Stimulated activated CD8-positive, alpha-beta memory T cell treated with anti-CD3 and anti-CD28 coated beads, Interleukin-15, amount 100 ng/mL, for 1 hour (primary cell): ENCODE measurements at places on chromosomes 7 and 10.

- no peak for DNase-seq
These were observed 12.5 kb downstream of the DENND10 start for GRCh38 chr10:119116326-119116951.

DNA sequence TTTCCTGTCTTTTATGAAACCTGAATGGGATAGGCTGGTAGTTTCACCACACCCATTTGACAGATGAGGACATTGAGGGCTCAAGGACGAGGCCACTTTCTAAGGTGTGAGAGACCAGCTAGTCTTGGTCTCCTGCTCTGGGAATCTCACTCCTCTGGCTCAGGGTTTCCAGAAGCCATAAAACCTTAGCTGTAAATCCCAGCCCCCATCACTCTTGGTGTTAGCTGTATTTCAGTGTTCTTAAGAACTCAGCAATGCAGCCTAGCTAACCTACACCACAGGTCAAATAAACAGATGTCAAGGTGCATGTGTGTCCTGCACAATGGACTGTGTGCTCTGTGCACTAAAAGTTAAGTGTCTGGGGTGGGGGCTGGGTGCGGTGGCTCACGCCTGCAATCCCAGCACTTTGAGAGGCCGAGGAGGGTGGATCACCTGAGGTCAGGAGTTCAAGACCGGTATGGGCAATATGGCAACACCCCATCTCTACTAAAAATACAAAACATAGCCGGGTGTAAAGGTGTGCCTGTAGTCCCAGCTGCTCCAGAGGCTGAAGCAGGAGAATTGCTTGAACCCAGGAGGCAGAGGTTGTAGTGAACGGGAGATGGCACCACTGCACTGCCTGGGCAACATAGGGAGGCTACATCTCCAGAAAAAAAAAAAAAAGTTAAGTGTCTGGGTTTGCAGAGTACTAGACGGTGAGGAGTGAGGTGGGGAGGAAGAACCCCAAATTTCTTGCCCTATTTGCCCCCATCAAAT lies 567 bp upstream of the EPO start:
- DNase-seq: no peak

DNA sequence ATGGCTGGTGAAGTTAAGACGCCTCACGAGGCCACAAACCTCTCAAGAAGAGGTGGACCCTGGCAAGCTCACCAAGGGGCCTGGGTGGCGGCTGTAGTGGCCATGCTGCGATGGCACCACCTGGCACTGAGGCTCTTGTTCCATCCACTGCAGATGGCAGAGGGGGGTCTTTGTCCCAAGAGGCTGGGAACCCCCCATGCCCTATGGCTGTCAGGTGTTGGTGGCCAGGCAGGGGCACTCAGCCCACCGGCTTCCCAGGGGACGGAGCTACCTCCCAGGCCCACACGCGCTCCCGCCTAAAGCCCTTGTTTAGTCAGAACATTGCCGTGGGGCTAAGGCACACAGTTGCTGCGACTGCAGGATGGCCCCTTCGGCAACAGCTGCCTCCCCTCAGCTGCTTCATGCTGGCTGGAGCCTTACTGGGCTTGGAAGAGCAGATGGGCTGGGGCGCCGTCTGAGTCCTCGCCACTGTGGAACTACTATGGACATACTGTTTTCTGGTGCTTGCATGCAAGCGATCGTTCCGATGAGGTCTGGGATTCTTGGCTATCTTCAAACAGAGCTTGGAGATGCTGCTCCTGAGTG lies 46.8 kb downstream of the DPYSL4 start:
- DNase-seq: no peak

DNA sequence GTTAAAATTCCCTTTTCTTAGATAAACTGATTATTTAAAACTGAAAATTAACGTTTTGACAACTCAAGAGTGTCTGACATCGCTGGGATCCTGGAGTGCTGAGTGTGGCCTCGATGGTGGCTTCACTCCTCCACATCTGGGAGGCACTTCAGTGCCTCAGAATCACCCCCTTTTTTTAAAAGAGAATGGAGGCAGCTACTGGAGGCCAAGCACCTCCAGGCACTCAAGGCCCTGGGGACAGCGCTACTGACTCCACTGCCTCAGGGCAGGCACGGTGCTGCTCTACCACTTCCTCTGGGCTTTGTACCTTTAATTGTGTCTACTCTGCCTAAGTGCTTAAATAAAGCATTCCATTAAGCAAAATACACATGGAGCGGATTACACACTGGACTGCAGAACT lies 27.2 kb upstream of the NCAPG2 start:
- DNase-seq: no peak

DNA sequence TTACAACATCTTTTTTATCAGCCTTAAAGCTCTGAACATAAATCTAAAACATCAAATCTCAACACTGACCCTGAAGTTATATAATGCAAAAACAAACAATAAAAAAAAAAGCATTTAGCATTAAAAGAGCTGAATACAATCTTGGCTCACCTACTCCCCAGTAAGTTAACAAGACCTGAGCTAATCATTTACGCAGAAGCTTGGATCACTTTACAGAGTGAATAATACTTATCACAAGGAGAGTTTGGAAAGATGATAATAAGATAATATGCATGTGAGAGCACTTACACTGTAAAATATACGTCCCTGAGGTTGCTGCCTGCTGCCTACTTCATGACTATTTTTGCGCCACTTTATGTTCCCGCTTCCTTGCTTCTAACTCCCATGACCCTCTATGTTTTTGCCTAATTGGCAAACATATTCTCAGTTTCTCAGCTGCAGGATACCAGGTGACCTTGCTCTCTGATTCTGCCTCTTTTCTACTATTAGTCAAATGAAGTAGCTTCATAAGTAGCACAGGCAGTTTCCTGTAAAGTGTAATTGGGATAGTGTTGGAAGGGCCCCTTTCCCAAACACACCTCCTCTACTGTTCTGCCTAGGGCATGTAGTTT lies 333.6 kb downstream of the LRRTM3 start:
- no peak for DNase-seq

- no peak for DNase-seq
These were observed 228.6 kb downstream of the FGFR2 start for GRCh38 chr10:121369616-121370015.

GRCh38 chr10:96712662-96713271 lies 7.5 kb downstream of the PIK3AP1 start:
- DNase-seq: no peak

DNA sequence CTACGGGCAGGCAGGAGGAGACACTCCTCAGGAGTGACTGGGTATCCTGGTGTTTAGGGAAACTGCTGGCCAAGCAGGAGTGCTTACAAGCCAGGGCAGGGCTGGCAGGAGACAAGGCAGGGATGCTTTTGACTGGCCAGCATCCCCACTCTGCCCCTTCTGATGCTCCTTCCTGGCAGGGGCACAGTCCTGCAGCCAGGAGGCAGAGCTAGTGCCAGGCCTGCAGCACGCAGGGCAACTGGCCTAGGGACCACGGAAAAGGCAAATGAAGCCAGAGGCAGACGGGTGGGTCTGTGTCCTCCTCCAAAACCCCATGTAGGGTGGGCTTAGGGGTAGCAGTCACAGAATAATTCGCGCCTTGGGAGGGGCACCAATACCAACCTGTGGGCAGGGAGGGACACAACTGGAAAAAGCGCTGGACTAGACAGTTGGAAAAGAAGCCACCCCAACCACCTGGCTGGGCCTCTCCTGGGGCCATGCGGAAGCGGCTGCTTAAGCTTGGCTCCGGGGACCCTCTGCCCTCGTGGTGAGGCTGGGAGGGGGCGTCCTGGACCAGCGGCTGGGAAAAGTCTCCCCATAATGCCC lies 4.8 kb downstream of the IMPDH1 start:
- no peak for DNase-seq

GRCh38 chr7:2260820-2261219 lies 18.8 kb downstream of the NUDT1 start:
- no peak for DNase-seq

GRCh38 chr10:75238182-75239095 lies 2.7 kb upstream of the COMTD1 start:
- no peak for DNase-seq

DNA sequence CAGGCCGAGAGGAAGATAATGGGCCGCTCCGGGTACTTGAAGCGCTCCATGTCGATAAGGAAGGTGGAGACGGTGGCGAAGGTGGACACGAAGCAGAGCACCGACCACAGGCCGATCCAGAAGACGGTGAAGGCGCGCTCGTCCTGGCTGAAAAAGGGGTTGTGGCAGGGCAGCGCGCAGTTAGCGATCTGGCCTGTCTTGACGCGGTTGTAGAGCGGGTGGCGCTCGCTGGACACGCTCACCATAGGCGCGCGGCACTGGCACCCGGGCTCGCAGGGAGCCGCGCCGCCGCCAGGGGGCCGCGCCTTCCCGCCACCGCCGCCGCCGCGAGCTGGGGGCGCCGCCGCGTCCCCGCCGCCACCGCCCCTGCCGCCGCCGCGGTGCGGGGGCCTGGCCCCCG lies 1.6 kb downstream of the FZD8 start:
- no peak for DNase-seq

DNA sequence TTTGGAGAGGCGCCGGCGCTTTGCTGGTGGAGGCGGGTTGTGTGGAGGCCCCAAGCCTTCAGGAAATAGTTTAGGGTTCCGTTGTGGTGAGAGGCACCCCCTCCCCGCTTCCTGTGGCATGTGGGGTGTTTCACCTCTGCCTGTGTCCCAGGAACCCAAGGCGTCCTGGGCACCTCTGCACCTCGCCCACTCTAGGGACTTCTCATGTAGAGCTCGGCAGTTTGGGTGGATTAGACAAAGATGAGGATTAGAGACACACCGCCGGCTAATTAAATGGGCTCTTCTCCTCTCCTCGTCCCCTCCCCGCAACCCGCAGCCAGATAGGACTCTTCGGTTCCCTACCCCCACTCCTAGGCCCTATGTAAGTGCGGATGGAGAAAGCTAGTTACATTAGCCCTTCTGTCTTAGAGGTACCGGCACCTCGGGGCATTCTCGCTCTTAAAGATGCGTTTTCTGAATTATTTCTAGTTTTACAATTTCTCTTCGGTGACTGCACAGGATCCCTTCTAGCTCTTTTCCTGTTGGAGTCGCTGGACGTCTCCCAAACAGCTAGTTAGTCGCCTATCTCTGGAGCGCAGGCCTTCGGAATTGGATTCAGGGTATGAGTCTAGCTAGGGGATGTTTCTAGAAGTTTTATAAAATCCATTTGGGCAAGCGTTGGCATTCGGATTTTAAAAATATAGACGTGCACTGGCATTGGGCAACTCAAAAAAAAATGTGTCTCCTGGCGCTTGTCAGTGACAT lies 7.8 kb downstream of the PTF1A start:
- no peak for DNase-seq

DNA sequence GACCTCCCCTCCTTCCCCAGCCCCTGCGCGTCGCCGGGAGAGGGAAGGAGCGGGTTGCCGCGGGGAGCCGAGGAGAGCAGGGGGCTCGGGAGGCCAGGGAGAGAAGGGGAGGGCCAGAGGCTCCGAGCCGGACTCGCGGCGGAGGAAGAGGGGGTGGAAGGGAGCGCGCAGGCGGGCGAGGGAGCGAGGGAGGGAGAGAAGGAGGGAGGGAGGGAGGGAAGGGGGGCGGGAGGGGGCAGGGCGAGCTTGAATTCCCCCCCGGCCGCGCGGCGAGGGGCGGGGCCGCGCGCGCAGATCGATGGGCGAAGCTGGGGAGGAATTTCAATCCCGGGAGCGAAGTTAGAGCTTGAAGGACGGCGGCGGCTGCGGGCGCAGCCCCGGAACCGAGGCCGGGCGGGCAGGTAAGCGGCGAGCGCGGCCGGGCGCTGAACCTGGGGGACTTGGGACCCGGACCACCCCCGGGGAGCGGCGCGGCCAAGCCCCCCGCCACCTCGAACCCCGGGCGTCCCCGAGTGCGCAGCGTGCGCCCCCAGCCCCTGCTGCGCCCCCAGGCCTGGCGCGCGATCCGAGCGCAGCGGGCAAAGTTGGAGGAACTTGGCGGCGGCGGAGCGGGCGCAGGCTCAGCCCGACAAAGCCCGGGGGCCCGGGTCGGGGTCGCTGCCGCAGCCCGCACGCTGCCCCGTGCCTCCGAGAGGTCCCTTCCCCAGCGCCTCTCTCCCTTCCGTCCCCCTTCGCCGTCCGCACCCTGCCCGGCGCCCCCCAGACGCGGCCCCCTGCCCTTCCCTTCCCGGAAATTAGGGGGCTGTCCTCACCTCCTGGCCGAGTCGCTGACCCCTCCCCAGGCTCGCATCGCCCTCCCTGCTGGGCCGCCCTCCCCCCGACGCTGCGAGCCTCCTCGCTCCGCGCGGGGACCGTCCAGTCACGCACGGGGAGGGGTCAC lies at the start of gene ELFN1:
ELFN1 (plus strand) TSS at position 324 of the 940 bp plus-strand sequence. CDS start 74,320 bp downstream, outside the sequence.
- no peak for DNase-seq

- DNase-seq: peak; percentile 2
These were observed 86.5 kb upstream of the KDM7A start for GRCh38 chr7:140263277-140263676.

DNA sequence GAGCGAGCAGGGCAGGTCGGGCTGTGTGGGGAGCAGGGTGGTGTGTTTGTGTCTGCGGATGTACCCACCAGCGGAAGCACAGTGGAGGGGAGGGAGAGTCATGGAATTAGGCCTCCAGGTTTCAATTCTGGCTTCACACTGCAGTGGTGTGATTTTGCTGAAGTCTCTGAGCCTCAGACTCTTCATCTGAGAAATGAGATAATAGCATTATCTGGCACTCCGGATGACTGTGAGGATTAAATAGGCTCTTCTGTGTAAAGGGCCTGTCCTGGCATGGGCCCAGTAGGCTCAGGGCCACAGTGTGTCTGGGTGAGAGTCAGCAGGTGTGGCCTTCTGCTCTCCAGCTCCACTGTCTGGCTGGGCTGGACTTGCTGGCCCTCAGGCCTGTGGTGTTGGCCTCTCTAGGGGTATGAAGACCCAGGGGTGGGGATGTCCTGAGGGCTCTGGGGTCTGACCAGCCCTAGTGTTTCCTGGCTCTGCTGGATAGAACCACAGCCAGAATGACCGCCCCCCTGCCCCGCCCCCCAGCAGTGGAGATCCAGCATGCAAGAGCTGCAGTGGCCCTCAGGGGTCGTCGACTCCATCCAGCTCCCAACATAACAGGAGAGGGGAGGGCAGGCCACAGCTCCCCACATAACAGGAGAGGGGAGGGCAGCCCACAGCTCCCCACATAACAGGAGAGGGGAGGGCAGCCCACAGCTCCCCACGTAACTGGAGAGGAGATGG lies 178.6 kb downstream of the RPS24 start:
- DNase-seq: no peak

DNA sequence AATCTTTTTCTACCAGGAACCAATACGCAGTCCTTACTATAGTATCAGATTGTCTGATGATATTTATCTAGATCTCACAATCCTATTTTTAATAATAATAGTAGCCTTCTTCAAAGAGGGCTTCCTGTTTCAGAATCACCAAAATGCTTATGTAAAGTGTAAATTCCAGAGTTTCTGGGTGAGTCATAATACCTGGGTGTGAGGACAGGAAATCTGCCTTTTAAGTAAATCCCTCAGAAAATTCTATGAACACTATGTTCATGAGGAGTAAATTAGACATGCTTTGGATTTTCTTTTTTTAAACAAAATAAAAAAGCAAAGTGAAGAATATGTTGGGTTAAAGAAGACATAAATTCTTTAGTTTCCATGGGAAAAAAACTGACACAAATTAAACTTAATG lies 20.5 kb downstream of the DKK1 start:
- DNase-seq: no peak

GRCh38 chr7:111736552-111736874 lies 174.2 kb upstream of the IMMP2L start:
- DNase-seq: no peak

DNA sequence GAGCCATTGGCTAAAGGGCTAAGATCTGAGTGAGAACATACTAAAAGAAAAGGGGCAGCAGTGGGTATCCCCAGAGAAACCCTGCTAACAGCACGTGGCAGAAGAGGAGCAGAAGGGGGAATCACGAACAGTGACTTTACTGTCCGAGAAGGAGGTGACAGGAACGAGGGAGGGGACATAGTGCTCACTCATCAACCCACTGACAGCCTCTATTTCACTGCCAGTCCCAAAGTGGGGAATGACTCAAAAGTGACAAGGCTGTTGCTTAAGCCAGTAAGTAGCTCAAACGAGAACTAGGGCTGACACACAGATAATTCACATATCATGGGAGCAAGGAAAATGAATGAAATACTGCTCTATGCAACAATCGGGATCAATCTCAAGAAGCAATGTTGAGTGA lies 92.7 kb downstream of the RSU1 start:
- DNase-seq: no peak
